ENCODE measurements at places on chromosomes 2 and 18. TPM values are rescaled to one million over a fixed set of nuclear protein-coding genes. Genes with fewer than 3 reads are reported as not detected.

GRCh38 chr2:191003405-191004309 lies 10.3 kb downstream of the STAT1 start:
- no peaks in the 10 kb centered on the region for H3K4me1 ChIP-seq
- no peak for DNase-seq
- no peak overlapping the region for H3K27ac ChIP-seq
- no peak overlapping the region for H3K4me3 ChIP-seq
- H3K27me3 ChIP-seq = no peaks in the 10 kb centered on the region

DNA sequence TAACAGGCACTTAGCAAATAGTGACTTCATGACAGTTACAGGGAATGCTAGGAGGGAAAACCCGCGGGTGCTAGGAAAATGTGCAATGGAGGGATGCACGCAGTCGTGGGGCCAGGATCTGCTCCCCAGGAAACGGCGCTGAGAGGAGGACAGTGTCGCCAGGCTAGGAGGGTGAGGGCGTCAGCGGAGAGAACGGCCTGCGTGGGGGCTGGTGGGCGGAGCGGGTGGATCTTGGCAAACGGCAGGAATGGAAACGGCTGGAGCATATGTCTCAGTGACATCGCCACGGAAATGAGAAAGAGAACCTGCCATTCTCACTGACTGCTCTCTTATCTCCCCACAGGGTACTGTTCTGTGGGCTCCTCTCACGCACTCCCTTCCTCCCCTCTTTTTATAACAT lies 478.5 kb upstream of the ID2 start:
- H3K27me3 ChIP-seq = 0 out of 2 replicates have a peak, but pooled peaks cover 2% of the 10 kb centered on the region
- H3K27ac ChIP-seq = no peak overlapping the region
- no peaks in the 10 kb centered on the region for H3K36me3 ChIP-seq
- no peak for DNase-seq

GRCh38 chr2:173431191-173431590 lies 76.5 kb downstream of the CDCA7 start:
- H3K36me3 ChIP-seq = no peaks in the 10 kb centered on the region
- H3K27me3 ChIP-seq = no peaks in the 10 kb centered on the region
- no peak overlapping the region for H3K27ac ChIP-seq

- H3K4me3 ChIP-seq = no peak overlapping the region
- no peaks in the 10 kb centered on the region for H3K36me3 ChIP-seq
- H3K4me1 ChIP-seq = no peaks in the 10 kb centered on the region
- no peak overlapping the region for H3K27ac ChIP-seq
- no peaks in the 10 kb centered on the region for H3K27me3 ChIP-seq
These were observed 417.5 kb downstream of the NUP35 start for GRCh38 chr2:183541766-183542165.

- H3K27ac ChIP-seq = no peak overlapping the region
- H3K27me3 ChIP-seq = no peaks in the 10 kb centered on the region
- DNase-seq = no peak
- no peaks in the 10 kb centered on the region for H3K36me3 ChIP-seq
- H3K4me3 ChIP-seq = no peak overlapping the region
These were observed 46.4 kb downstream of the UXS1 start for GRCh38 chr2:106147665-106148064.

GRCh38 chr18:37481072-37481471 lies 84.5 kb downstream of the CELF4 start:
- no peaks in the 10 kb centered on the region for H3K27me3 ChIP-seq
- H3K27ac ChIP-seq = no peak overlapping the region
- no peak overlapping the region for H3K4me3 ChIP-seq
- no peaks in the 10 kb centered on the region for H3K36me3 ChIP-seq

DNA sequence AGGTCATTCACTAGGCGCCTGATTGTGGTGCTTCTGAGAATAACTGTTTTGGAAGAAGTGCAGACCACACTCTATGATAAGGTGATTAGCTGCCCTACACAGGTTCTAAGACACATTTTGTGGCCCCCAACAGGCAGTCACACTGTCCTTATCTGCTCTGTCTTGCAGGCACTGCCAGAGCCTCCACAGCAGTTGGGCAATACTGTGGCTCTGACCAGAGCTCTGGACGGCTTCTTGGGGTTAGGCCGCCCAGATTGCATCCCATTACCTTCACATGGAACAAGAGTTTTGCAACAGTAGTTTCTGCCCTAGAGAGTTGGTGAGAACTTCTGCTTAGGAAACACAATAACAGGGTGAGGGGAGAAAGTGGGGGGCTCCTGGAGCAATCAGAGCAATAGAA lies 22.7 kb downstream of the RUFY4 start:
- H3K4me1 ChIP-seq = no peaks in the 10 kb centered on the region
- no peak overlapping the region for H3K27ac ChIP-seq
- no peak for DNase-seq

- H3K27ac ChIP-seq = no peak overlapping the region
- no peak for DNase-seq
- H3K4me1 ChIP-seq = no peaks in the 10 kb centered on the region
- H3K27me3 ChIP-seq = no peaks in the 10 kb centered on the region
- H3K4me3 ChIP-seq = no peak overlapping the region
These were observed 185.5 kb downstream of the PTGR3 start for GRCh38 chr18:75023473-75023872.

DNA sequence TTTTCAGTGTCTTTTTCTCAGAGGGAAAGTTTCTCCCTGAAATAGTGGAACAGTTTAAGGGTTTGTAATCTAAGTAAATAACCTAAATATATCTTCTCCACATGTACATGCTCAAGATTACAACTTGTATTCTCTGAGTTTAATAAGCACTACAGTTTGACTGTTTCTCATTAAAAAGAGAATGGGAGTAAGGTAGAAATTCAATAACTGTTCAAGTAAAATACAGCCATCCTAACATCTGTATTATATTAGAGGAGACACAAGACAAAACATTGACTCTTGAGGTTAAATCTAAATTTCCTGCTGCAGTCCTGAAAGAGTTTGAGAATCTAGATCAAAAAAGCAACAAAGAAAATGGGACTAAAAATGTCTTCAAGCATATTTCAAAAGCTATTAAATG lies 73.0 kb upstream of the ZNF397 start:
- H3K27me3 ChIP-seq = no peaks in the 10 kb centered on the region
- no peaks in the 10 kb centered on the region for H3K4me1 ChIP-seq
- H3K4me3 ChIP-seq = no peak overlapping the region
- no peak overlapping the region for H3K27ac ChIP-seq

DNA sequence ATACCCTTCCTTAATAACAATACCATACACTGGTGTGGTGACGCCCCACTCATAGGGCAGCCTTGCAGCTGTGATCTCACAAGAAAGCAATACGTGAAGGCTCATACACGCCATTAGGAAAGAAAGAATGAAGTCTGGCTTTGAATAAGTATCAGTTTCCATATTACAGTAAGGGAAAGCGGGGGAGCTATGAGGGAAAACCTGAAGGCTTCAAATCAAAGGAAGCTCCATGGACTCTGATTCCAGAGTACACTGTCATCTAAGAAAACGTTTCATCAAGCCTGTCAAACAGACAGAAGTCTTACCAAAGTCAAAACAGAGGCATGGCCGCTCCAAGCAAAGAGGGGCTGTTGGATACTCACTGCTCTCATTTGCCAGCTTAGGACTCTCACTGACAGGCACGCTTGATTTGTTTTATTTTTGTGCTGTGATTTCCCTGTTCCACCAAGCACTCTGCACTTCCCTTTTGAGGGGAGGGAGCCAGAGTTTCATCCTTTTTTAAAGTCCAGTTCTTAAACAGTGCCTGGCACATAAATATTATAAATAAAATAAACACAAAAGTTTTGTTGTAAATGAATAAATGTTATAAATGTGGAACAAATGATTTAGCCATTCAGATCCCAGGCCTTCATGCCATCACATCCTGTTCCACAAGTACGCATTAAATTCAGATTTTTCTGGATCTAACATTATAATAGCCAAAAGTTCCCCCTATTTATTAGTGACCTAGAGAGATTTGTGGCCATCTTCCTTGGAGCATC lies 221.2 kb downstream of the PIEZO2 start:
- no peak for DNase-seq
- no peaks in the 10 kb centered on the region for H3K36me3 ChIP-seq
- H3K4me1 ChIP-seq = no peaks in the 10 kb centered on the region
- H3K27me3 ChIP-seq = no peaks in the 10 kb centered on the region

- H3K36me3 ChIP-seq = no peaks in the 10 kb centered on the region
- H3K27ac ChIP-seq = no peak overlapping the region
- H3K4me1 ChIP-seq = no peaks in the 10 kb centered on the region
- no peak overlapping the region for H3K4me3 ChIP-seq
These were observed 235.6 kb downstream of the BCL11A start for GRCh38 chr2:60317844-60318243.

GRCh38 chr2:98191883-98192282 lies 104.9 kb downstream of the VWA3B start:
- H3K27ac ChIP-seq = no peak overlapping the region
- H3K4me3 ChIP-seq = no peak overlapping the region
- no peak for DNase-seq
- H3K27me3 ChIP-seq = peaks cover 24% of the 10 kb centered on the region

DNA sequence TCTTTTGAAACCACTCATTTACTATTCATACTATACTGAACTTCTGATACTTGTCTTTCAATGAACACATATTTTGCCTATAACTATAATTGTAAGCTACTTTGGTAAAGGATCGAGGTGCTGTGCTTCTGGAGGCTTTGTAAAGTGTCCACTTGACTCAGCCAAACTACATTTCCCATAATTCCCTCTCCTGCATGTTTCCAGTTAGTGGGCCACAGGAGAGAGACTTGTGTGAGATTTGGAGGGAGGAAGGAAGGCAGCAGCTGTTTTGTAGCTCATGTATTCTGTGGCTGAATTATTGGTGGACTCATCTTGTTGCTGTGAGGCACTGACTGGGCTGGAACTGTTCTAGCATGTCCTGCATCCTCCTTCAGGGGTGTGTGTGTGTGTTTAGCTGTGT lies 328.8 kb downstream of the ARL6IP6 start:
- H3K4me1 ChIP-seq = no peaks in the 10 kb centered on the region
- no peaks in the 10 kb centered on the region for H3K27me3 ChIP-seq
- H3K36me3 ChIP-seq = no peaks in the 10 kb centered on the region
- H3K27ac ChIP-seq = no peak overlapping the region

DNA sequence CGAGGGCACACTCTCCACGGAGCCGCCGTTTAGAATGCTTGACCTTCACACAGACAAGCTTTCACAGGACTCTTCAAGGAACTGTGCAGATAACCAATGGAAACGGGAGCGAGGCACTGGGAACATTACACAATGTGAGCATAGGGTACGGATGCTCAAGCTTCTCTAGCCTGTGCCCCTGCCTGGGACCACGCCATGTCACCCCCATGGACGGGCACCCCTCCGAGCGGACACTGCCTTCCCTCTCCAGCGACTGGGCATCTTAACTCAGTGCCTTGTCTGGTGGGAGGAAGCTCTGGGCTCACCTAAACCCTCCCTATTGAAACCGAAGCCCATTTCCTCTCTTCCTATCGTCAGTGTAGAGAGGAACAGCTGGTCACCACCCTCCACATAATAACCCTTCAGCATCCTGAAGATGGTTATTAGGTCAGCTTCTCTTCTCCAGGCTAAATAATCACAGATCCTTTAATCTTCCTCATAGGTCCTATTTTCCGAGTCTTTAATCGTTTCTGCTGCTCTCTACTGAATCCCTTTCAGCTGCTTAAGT lies 626.7 kb downstream of the GALR1 start:
- H3K36me3 ChIP-seq = no peaks in the 10 kb centered on the region
- no peak overlapping the region for H3K27ac ChIP-seq
- no peak overlapping the region for H3K4me3 ChIP-seq
- H3K4me1 ChIP-seq = no peaks in the 10 kb centered on the region
- no peaks in the 10 kb centered on the region for H3K27me3 ChIP-seq

- H3K4me3 ChIP-seq = no peak overlapping the region
- no peaks in the 10 kb centered on the region for H3K36me3 ChIP-seq
- no peak overlapping the region for H3K27ac ChIP-seq
- H3K4me1 ChIP-seq = no peaks in the 10 kb centered on the region
- no peak for DNase-seq
- H3K27me3 ChIP-seq = no peaks in the 10 kb centered on the region
These were observed 57.5 kb downstream of the TANK start for GRCh38 chr2:161217597-161218185.

DNA sequence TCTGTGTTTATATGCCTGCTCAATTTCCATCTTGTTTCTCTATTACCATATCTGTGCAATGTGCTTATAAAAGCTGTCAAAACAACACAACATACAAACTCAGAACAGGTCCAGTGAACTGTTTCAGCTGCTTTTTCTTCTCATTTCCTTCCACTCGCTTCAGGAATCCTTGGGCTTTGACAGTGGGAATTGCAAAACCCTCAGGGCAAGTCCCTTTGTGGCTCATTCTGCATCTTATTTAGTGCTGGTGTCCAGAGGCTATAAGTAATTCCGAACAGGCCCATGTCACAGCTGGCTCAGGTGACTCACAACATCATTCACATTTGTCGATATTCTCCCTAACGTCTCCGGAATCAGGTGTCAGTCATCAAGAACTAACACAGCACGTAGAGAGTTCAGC lies 309.9 kb upstream of the ZNF521 start:
- H3K27me3 ChIP-seq = no peaks in the 10 kb centered on the region
- no peaks in the 10 kb centered on the region for H3K36me3 ChIP-seq
- H3K4me3 ChIP-seq = no peak overlapping the region

GRCh38 chr2:47272905-47273758 lies 118.0 kb upstream of the STPG4 start:
- peaks cover 17% of the 10 kb centered on the region for H3K4me1 ChIP-seq
- no peaks in the 10 kb centered on the region for H3K27me3 ChIP-seq
- no peak for DNase-seq

- no peaks in the 10 kb centered on the region for H3K27me3 ChIP-seq
- no peaks in the 10 kb centered on the region for H3K36me3 ChIP-seq
- H3K4me1 ChIP-seq = no peaks in the 10 kb centered on the region
- no peak for DNase-seq
- no peak overlapping the region for H3K4me3 ChIP-seq
These were observed 112.0 kb upstream of the CD226 start for GRCh38 chr18:70059684-70060083.

DNA sequence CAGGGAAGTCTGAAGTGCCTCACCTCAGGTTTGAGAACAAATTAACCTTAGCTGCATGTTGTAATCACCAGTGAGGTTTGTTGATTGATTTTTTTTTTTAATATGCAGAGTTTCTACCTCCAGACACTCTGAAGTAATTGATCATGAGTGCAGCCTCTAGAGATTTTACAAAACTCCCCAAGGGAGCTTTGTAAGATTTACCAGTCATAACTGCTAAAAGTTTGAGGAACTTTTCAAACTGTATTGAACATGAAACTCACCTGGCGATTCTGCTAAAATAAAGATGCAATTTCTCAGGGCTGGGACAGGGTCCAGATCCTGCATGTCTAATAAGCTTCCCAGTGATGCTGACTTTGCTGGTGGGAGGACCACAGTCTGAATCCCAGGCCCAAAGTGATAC lies 339.6 kb upstream of the DCC start:
- H3K36me3 ChIP-seq = no peaks in the 10 kb centered on the region
- H3K27me3 ChIP-seq = no peaks in the 10 kb centered on the region
- no peak overlapping the region for H3K4me3 ChIP-seq
- no peak overlapping the region for H3K27ac ChIP-seq
- H3K4me1 ChIP-seq = no peaks in the 10 kb centered on the region
- no peak for DNase-seq

- H3K4me1 ChIP-seq = no peaks in the 10 kb centered on the region
- H3K27me3 ChIP-seq = no peaks in the 10 kb centered on the region
- no peak for DNase-seq
- H3K4me3 ChIP-seq = no peak overlapping the region
- H3K27ac ChIP-seq = no peak overlapping the region
These were observed 37.6 kb upstream of the CD226 start for GRCh38 chr18:69985239-69985638.

Gene ALKAL2
- not detected for total RNA-seq

Gene ANKRD30BL
- not detected for total RNA-seq

Gene CHRND
- total RNA-seq = not detected

Gene NLRC4
- total RNA-seq = not detected

Gene ALK
- total RNA-seq = not detected

Gene EIF5B
- total RNA-seq = 49.0 TPM

Gene CLEC4F
- not detected for total RNA-seq

Gene ZRANB3
- 11.7 TPM for total RNA-seq

Gene MC5R
- total RNA-seq = not detected

Gene RND3
- total RNA-seq = 45.3 TPM

Gene SLC14A1
- total RNA-seq = 1.2 TPM

Gene GAREM1
- 4.7 TPM for total RNA-seq
